Choroid plexus epithelial cell (primary cell): ENCODE measurements at places on chromosomes 2 and 18.
A peak's percentile ranks its signal among the peaks of the same experiment; 100 is the strongest.

DNA sequence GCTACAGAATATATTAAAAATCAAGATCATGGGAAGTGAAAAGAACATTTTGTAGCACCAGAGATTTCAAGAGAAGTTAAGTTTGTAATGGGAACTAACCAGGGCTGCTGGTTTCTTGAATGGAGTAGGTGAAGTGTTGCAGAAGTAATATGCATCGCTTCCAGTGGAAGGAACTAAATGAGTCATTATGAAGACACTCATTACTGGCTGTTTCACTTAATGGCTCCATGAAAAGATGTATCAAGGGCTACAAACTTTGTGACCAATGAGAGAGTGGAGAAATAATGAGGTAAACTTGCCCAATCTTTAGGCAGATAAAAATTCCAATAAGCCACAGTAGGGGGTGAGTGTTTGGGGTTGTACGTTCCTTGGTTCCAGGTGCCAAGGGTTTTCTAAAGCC, 380.4 kb upstream of the POU3F3 start:
- no peak for DNase-seq

DNA sequence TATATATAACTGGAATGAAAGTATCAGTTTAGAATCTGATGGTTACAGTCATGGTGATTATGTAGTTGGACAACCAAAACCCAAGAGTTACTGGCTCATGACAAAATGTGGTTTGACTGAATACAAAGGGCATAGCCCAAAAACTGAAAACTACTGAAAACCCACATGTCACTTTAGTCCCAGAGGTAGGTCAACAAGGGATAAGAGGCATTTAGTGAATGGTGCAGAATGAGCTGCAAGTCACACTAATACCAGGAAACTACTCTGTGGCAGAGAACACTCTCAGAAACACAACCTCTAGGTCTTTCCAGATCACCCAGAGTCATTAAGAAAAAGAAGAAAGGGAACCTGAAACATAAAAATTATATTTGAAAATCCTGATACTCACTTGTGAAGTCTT, 154.5 kb downstream of the AGPS start:
- no peak for DNase-seq

DNA sequence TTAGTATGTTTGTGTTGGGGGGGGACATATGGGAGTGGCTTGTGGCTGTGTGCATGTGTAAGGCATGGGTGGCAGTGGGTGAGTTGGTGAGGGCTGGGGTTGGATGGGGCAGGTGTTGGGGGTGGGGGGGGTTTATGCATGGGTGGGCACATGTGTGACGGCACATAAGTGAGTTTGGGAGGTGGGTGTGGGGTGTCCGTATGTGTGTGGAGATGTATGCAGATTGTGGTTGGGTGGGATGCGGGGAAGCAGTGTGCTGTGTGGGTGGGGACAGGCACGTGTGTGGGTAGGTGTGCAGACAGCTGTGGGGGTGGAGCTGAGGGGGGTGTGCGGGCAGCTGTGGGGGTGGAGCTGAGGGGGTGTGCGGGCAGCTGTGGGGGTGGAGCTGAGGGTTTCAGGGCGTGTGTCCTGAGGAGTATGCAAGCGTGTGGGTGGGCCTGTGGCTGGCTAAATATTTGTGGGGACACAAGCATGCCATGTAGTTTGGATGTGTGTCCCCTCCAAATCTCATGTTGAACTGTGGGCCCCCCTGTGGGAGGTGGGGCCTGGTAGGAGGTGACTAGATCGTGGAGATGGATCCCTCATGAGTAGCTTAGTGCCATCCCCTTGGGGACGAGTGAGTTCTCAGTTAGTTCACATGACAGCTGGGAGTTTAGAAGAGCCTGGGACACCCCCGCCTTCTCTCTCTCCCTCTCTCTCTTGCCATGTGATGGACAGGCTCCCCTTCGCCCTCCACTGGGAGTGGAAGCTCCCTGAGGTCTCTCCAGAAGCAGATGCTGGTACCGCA, 59.4 kb downstream of the ANKMY1 start:
- DNase-seq, result no peak

DNA sequence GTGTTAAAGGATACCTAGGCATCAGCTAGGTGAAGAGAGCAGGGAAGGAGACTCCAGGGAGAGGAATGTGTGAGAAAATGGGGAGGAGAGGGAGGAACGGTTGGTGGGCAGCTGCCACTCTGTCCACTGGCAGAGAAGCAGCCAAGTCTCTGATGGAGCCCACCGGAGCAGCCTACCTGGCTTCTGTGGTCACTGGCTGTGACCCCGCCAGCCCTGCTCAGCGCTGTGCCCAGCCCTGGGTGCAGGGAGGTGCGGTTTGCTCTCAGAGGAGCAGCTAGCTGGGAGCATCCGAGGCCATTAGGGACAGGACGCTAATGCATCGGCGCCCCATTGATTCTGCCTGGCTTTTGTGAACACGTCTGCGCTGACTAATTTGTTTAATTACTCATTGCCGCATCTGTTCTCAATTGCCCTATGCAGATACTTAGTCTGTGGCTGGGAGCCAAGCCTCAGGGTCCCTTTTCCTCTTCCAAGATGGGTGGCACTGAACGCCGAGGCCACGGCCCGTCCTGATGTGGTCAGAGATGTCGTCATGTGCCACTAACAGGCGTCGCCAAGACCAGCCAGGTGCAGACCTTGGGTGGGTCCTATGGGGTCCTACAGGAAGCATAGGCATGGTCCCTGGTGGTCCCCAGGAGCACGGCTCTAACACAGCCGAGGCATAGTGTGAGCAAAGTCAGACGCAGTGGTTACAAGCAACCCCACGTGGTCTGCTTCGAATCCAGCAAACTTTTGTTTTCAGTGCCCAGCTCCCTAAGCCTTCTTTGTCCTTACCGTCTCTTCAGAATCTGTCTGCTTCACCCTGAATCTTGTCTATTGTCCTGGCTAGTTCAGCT, 82.0 kb downstream of the RRM2 start:
- DNase-seq, result no peak

DNA sequence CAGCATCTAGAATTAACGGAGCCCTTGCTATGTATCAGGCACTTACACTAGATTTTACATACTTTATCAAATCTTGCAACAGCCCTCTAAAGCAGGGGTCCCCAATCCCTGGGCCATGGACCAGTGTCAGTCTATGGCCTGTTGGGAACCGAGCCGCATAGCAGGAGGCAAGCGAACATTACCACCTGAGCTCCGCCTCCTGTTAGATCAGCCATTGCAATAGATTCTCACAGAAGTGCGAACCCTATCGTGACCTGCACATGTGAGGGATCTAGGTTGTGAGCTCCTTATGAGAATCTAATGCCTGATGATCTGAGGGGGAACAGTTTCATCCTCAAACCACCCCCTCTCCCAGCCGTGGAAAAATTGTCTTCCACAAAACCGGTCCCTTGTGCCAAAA, 13.4 kb downstream of the DNAJB2 start:
- DNase-seq, result no peak

- peak; percentile 2 for DNase-seq
Measured at GRCh38 chr2:134718023-134718816, 580 bp downstream of the TMEM163 start.

- DNase-seq, result no peak
Measured at GRCh38 chr2:25316101-25316500, 25.6 kb downstream of the DNMT3A start.

DNA sequence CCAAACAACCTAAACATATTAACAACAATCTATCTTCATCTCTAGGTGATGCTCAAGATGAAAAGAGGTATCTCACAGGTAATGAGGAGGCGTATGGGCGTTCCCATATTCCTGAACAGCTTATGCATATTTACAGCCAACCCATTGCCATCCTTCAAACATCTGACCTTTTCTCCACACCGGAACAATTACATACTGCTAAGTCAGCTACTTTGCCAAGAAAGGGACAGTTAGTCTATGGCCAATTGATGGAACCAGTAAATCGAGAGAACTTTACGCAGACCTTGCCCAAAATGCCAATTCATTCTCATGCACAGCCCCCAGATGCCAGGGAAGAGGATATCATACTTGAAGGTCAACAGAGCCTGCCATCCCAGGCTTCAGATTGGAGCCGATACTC, 68.0 kb downstream of the FAM171B start:
- DNase-seq, result no peak

- no peak for DNase-seq
Measured at GRCh38 chr18:21513741-21514140, 86.8 kb downstream of the ESCO1 start.

DNA sequence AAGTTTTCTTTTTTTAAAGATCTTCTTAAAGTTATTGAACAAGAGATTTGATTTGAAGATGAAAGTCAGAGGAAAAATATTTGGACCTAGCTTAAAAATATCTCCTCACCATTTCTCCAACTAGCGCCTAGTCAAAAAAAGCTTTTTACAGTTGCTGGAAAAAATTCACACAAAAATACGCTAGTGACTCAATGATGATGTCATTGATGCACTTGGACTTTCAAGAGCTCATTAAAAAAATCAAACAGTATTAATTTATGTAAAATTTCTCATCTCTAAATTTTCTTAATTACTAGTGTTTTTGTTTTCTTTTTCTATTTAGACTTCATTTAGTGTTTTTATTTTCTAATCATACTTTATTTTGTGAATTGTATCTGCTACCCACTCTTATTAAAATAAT, 41.8 kb downstream of the CIB4 start:
- no peak for DNase-seq

- DNase-seq, result no peak
Measured at GRCh38 chr2:219525533-219526232, 11.4 kb downstream of the ASIC4 start.

GRCh38 chr2:205613970-205614559, 68.2 kb upstream of the NRP2 start:
- DNase-seq, result no peak

DNA sequence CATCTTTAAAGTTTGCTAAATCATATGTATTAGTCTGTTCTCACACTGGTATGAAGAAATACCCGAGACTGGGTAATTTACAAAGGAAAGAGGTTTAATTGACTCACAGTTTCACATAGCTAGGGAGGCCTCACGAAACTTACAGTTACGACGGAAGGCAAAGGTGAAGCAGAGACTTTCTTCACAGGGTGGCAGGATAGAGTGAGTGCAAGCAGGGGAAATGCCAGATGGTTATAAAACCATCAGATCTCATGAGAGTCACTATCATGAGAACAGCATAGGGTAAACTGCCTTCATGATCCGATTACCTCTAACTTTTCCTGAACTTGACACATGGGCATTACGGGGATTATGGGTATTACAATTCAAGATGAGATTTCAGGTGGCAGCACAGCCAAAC, 1075.2 kb upstream of the NRXN1 start:
- no peak for DNase-seq

DNA sequence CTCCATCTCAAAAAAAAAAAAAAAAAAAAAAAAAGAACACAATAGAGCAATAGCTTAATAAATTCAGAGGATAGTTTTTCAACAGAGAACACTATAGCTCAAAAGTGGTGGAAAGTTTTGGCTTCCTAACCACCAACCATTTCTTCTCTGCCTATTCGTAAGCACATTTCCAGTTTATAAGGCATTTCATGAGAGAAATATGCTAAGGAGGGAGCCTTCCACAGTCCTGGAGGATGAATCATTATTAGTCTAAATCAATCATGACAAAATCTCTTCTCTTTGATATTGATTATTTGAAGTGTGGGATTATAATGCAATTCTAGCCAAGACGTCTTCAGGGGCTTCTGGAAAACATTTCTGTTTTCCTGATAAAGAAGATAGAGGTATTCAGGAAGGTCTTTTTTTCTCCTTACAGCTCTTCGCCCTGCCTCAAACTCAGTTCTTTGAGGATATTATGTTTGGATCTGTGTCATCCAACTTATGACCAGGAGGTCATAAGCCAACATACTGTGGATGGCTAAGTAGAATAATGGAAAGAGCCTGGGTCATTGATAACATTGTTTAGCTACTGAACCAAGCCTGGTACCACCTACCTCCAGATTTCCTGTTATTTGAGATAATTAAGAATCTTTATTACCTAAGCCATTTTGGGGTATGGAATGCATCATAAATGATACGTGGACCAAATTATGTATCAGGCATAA, 207.3 kb downstream of the TRIB2 start:
- DNase-seq, result peak; percentile 47

GRCh38 chr2:44686561-44686960, 254.9 kb upstream of the SIX3 start:
- peak; percentile 9 for DNase-seq

DNA sequence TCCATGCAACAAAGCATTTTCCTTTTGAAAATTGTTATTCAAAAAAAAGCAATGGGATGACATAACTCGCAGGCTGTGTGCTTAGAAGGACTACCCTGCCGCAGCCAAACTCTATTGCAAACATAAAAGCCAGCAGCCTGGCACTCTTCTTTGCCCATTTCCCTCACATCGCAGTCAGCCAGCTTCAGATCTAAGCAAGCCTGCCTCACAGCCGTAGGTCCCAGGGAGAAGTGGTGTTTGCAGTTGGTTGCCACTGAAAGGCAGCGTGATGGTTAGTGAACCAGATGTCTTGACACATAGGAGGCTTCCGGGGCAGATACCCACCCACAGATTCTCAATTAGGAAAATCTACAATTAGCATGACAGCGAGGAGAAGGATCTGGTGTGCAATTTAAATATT, 655.2 kb downstream of the RNF144A start:
- no peak for DNase-seq

DNA sequence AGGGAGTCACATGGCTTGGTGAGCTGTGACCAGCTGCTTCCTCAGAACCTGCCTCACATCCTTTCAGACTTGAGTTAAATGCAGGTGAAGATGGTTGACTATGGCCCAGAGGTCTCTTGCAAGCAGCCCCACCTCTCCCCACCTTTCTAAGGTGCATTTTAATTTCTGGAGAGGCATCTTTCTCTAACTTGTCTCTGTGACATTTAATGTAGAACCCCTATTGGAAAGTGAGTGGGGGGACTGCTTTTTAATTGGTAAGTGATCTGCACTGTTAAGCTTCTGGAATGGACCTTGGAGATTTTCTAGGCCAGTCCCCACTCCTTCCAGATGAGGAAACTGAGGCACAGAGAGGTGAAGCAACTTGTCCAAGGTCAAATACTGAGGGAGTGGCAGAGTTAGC, 37.3 kb upstream of the SKOR2 start:
- DNase-seq, result no peak

- no peak for DNase-seq
Measured at GRCh38 chr2:1278861-1279260, 134.4 kb upstream of the TPO start.

GRCh38 chr2:219551441-219552381, 7.9 kb downstream of the TMEM198 start:
- peak; percentile 20 for DNase-seq

- DNase-seq, result no peak
Measured at GRCh38 chr18:53531896-53532295, 692.6 kb downstream of the MBD2 start.

DNA sequence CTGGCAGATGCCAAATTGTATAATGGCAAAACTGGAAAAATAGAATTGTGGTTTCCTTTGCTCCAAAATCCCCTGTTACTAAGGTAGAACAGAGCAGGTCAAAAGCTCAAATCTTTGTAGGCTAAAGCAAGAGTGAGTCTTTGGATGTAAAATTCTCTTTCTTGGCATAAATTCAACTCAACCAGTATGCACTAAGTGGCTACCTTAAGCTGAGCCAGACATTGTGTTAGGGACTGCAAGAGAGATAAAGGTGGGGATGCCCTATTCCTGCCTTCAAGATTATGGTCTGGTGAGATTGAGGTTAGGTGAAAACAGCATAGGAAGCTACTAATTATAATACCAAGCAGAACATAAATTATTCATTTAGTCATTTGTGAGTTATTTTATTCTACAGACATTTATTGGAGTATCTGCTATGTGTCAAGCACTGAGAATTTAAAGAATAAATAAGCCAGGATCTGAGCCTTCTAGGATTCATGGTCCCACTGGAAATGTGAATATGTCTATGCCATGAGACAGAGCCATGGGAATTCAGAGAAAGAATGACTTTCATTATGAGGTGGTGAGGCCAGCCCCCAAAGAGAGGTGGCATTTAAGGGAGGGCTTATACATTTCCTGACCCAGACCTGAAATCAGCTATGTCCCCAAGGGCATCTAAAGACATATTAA, 198.0 kb upstream of the NCKAP5 start:
- DNase-seq, result peak; percentile 35
